Left renal cortex interstitium (tissue), 4 donors: ENCODE measurements at places on chromosomes 6 and 20. TPM values are rescaled to one million over a fixed set of nuclear protein-coding genes. Genes with fewer than 3 reads are reported as not detected.

DNA sequence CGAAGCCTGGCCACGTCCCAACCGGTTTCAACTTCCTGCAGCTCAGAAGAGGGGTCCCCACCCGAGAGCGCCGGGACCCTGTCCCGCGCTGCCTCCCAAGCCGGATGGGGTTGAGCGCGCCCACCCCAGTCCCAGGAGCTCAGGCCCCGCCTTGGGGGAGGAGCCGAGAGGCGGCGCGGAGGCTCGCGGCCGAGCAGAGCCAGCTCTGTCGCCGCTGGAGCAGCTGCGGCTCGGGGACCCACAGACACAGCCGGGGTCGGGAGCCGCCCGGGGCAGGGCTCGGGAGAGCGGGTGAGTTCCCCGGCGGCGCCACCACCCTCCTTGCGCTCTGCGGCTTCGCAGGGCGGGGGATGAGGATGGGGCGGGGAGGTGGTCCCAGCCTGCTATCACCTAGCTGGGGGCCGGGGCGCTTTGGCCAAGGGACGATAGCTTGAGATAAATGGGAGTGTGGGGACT lies at the start of gene PPP1R16B:
PPP1R16B (plus strand) TSS at position 196 of the 456 bp plus-strand sequence. CDS start 30,229 bp downstream, outside the sequence.
- no peak for DNase-seq

- no peak for DNase-seq
Observed at GRCh38 chr6:87982134-87982533, 65.5 kb upstream of the SPACA1 start.

GRCh38 chr6:143607168-143607567 lies 70.6 kb upstream of the PHACTR2 start:
- no peak for DNase-seq

DNA sequence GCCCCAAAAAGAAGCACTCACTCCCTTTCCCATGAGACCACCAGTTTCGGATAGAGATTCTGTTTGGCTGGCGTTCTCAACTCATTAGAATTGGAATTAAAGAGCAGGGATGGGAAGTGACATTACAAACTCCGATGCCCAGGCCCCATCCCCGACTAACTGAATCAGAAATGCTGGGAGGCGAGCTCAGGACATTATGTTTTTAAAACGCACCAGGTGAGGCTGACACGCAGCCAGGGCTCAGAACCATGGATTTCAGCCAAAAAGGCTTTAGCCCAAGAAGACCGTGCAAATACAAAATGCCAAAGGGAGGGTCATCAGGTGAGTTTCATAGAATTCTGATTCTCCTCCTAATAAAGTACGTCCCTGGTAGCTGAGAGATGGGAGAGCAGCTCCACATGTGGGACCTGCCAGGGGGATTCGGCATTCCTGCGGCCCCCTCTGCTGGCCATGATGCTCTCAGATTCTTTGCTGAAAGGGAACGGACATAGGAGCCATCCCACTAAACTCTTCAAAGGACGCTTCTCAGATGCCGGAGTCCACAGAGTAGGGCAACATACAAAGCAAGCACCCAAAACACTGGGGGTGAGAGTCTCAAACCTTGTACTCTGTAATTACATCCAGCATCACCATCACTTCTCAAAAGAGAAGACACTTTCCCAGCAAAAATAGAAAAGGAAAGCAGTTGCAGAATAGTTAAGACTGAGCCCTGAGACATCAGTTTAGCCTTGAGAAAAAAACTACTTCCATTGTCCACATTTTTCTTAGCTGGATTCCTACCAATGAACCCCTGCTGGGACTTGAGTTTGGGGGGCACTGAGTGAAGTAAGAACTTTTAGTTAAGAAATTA lies 205.2 kb downstream of the BMP7 start:
- DNase-seq: peak; percentile 48

GRCh38 chr6:3804964-3805363 lies 44.2 kb upstream of the FAM50B start:
- DNase-seq: no peak

DNA sequence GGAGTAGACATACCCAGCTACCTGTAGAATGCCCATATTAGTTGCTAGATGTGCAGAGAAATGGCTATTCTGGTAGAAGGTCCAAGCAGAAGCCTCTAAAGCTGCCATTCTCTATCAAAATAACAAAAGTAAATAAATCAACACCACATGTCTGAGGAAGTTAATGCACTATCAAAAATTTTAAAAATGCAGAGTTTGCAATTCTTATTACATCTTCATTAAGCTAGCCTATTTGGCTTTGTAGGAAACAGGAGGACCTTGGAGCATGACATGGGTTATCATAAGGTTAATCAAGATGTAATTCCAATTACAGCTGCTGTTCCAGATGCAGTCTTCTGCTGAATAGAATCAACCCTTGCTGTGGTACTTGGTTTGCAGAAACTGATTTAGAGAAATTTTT lies 188.4 kb downstream of the TBX18 start:
- DNase-seq: no peak

DNA sequence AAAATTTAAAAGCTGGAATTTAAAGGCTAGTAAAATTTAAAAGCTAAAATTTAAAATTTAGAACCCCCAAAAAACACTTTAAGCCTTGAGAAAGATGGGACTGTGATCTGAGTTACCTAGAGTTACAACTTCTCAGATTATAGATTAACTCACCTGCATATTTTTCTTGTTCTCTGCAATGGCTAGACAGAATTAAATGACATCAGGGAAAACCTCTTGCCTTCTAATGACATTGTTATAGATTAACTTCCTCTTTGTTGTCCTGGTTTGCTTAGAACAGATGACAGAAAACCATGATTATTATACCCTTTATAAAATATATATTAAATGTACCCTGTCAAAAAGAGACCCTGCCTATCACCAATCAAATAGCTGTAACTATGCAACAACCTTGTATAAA lies 56.4 kb downstream of the TRDN start:
- DNase-seq: no peak

DNA sequence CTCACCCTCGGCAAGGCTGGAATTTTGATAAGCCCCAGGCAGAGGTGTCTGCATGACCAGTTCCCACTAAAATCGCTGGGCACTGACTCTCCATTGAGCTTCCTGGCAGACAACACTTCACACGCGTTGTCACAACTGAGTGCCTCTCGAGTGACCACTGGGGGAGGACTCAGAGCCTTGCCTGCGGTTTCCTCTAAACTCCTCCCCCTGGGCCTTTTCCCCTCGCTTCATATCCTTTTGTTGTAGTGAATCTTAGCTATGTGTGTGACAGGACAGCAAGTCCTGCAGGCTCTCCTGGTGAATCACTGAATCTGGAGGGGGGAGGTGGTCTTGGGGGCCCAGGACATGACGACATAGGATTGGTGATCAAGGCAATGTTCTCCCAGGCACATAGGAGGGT lies 670.8 kb downstream of the PRKN start:
- no peak for DNase-seq

GRCh38 chr6:16471222-16471909 lies 233.0 kb downstream of the GMPR start:
- peak; percentile 35 for DNase-seq

The HLA-F gene
- polyA plus RNA-seq: 5.0 TPM

The SALL4 gene
- polyA plus RNA-seq: 12.9 TPM

The SLC2A4RG gene
- 74.0 TPM for polyA plus RNA-seq

The RHAG gene
- 0.47 TPM for polyA plus RNA-seq

The RREB1 gene
- 27.3 TPM for polyA plus RNA-seq

The FILIP1 gene
- polyA plus RNA-seq: 2.8 TPM
